ENCODE measurements at places on chromosomes 4 and X.

GRCh38 chrX:30733852-30734660, 80.8 kb downstream of the GK start:
- H3K27ac ChIP-seq: no peak overlapping the region
- no peak overlapping the region for H3K4me3 ChIP-seq
- no peaks in the 10 kb centered on the region for H3K27me3 ChIP-seq
- no peaks in the 10 kb centered on the region for H3K4me1 ChIP-seq
- DNase-seq: no peak

- H3K27ac ChIP-seq: no peak overlapping the region
- H3K36me3 ChIP-seq: no peaks in the 10 kb centered on the region
- H3K27me3 ChIP-seq: no peaks in the 10 kb centered on the region
- no peak overlapping the region for H3K4me3 ChIP-seq
- no peaks in the 10 kb centered on the region for H3K4me1 ChIP-seq
Observed at GRCh38 chr4:68929076-68929737, 22.4 kb downstream of the UGT2A3 start.

DNA sequence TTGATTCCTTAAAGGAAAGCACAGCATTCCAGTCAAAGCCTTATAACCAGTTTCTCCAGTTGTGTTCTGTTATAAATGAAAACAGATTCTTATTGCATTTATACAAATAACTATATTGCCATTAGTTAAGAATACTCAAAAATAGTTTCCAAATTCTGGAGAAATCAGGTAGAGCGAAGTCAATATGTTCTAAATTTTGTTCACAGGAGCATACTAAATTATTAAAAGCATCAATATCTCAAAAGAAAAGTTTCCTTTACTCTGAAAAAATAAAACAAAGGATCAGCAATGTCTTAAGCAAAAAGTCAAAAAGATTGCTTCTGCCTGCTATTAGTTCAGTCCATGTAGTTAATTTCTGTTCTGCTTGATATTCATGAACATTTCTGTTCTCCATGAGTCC, 39.7 kb downstream of the PGRMC2 start:
- H3K4me1 ChIP-seq: no peaks in the 10 kb centered on the region
- H3K27me3 ChIP-seq: no peaks in the 10 kb centered on the region
- no peak for DNase-seq
- H3K36me3 ChIP-seq: no peaks in the 10 kb centered on the region
- H3K27ac ChIP-seq: no peak overlapping the region

DNA sequence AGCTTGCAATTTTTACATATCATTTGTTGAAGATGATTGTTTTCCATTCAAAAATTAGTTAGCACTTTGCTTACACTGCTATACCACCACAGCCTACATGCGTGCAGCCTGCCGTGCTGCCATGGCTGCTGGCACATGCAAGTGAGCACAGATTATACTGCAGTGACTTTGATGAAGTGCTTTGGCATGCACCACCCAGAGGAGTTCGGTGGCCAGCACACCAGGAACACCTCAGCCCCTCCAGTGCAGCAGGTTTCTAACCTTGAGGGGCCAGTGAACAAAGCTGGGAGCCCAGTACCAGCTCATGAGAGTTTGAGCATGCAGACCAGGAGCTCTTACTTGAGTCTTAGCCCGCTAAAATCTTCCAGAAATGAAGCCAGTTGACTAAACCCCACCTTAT, 431.5 kb downstream of the DACH2 start:
- no peak overlapping the region for H3K4me3 ChIP-seq
- no peaks in the 10 kb centered on the region for H3K27me3 ChIP-seq
- DNase-seq: no peak
- no peaks in the 10 kb centered on the region for H3K36me3 ChIP-seq
- no peak overlapping the region for H3K27ac ChIP-seq

- no peak overlapping the region for H3K4me3 ChIP-seq
- no peaks in the 10 kb centered on the region for H3K27me3 ChIP-seq
Observed at GRCh38 chrX:34560180-34560579, 96.9 kb downstream of the TMEM47 start.

DNA sequence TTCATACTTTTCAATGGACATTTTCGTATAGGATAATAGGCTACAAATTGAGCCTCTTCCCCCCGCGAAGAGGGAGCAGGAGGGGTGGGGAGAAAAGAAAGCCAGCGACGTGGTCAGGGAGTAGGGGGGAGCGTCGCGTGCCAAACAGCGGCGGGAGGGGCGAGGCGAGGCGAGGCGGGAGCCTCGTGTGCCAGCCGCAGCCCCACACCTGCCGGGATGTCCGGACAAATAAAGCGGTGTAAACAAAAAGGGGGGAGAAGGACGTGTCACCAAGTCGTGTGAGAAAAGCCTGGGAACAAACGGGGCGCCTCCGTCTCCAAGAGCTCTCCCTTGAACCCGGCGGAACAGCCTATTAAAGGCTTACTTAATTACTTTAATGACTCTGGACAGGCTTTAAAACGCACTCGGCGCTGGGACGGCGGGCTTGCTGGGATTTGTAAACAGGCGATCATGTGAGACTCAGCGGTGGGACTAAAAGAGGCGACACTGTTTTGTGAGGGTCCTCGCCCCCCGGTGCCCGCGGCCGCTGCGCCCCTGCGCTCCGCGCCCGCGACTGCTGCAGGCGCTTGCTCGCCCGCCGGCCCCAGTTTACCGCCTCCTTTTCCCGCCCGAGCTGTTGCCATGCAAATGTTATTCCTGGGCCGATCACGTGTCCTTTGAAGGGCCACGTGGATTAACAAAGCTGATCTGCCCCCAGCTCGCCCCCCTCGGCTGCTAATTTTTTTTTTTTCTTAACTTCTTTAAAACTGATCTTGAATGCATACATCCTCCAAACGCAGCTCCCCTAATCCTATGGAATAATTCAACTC, at the start of gene HELT:
TSS of gene HELT (plus strand) at position 527 of the 809 bp plus-strand sequence. CDS start 439 bp downstream, outside the sequence.
- no peaks in the 10 kb centered on the region for H3K36me3 ChIP-seq
- no peak within 1 kb of the TSS for H3K4me3 ChIP-seq
- no peaks in the 10 kb centered on the region for H3K27me3 ChIP-seq
- H3K27ac ChIP-seq: no peak within 1 kb of the TSS

GRCh38 chr4:182489607-182490006, 246.4 kb downstream of the TENM3 start:
- H3K36me3 ChIP-seq: no peaks in the 10 kb centered on the region
- H3K27ac ChIP-seq: no peak overlapping the region
- H3K27me3 ChIP-seq: no peaks in the 10 kb centered on the region
- DNase-seq: no peak

GRCh38 chrX:46256875-46257274, 288.3 kb downstream of the ZNF674 start:
- no peak for DNase-seq
- no peaks in the 10 kb centered on the region for H3K4me1 ChIP-seq
- no peak overlapping the region for H3K4me3 ChIP-seq
- H3K27me3 ChIP-seq: no peaks in the 10 kb centered on the region
- no peak overlapping the region for H3K27ac ChIP-seq
- no peaks in the 10 kb centered on the region for H3K36me3 ChIP-seq

- no peak overlapping the region for H3K27ac ChIP-seq
- DNase-seq: no peak
- H3K27me3 ChIP-seq: no peaks in the 10 kb centered on the region
- no peak overlapping the region for H3K4me3 ChIP-seq
Observed at GRCh38 chrX:130086447-130087206, 23.7 kb downstream of the ELF4 start.

Measured in pancreas (tissue), 10 donors.